Activated CD8-positive, alpha-beta T cell treated with anti-CD3 and anti-CD28 coated beads, Interleukin-2, amount 10 ng/mL, durations not matched to agents 7 days and 5 days (primary cell): ENCODE measurements at places on chromosomes 11 and 22. TPM values are rescaled to one million over a fixed set of nuclear protein-coding genes. Genes with fewer than 3 reads are reported as not detected.

GRCh38 chr11:12399355-12399754, 22.0 kb downstream of the PARVA start:
- DNase-seq = no peak

GRCh38 chr11:64514590-64514989, 76.4 kb upstream of the SLC22A12 start:
- no peak for DNase-seq

- DNase-seq = no peak
Observed at GRCh38 chr11:132131961-132132360, 761.5 kb downstream of the NTM start.

DNA sequence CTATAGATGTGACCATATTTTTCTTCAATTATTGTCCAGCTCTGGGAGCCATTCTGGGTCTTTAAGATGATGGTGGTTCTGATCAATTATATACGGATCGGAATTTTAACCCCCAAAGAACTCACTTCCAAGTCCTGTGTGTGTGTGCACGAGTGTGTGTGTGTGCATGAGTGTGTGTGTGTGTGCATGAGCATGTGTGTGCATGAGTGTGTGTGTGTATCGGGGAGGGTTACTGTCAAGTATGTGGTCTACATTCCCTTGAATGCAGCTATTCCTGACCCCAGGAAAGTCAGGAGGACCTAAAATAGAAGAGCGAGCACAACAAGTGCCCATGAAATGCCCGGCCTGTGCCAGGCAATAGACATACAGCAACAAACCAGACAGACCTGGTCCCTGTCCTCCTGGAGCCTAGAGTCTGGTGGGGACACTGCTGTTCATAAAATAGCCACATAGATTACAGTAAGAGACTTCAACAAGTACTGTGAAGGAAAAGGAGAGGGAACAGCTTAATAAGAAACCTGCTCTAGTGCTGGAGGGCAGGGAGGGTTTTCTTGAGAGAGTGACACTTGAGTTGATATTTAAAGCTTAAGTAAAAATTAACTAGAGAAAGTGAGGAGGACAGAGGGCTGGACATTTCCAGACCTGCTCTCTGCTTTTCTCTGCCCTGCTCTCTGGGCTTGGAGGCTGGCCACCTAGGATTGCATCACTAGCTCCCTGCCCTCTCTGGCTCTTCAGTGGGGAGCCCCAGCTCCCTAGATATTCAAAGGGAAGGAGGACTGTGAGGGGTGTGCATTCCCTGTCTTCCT, 66.1 kb upstream of the SPON1 start:
- no peak for DNase-seq

DNA sequence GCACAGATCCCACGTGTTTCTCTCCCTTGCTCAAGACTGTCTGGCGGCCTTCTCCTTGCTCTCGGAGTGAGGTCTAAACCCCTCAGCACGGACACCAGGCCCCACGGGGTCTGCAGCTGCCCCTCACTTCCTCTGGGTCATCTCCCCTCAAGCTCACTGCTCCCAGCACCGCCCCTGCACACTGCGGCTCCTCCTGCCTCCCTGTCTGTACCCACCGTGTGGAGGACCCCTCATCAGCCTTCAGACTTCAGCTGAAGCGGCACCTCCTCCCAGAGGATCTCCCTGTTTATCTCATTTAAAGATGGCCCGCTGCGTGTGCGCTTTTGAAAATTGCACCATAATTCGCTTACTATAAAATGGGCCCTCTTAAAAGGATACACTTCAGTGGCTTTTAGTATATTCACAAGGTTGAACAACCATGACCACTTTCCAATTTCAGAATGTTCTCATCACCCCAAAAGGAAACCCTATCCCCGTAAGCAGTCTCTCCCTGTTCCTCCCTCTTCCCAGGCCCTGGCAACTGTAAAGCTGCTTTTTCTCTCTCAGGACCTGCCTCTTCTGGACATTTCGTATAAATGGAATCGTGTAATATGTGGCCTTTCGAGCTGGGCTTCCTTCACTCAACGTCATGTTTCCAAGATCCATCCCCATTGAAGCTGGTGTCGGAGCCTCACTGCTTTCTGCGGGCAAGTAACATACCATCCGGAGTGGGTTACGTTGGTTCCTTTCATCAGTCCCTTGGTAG, 14.4 kb upstream of the TPCN2 start:
- no peak for DNase-seq

DNA sequence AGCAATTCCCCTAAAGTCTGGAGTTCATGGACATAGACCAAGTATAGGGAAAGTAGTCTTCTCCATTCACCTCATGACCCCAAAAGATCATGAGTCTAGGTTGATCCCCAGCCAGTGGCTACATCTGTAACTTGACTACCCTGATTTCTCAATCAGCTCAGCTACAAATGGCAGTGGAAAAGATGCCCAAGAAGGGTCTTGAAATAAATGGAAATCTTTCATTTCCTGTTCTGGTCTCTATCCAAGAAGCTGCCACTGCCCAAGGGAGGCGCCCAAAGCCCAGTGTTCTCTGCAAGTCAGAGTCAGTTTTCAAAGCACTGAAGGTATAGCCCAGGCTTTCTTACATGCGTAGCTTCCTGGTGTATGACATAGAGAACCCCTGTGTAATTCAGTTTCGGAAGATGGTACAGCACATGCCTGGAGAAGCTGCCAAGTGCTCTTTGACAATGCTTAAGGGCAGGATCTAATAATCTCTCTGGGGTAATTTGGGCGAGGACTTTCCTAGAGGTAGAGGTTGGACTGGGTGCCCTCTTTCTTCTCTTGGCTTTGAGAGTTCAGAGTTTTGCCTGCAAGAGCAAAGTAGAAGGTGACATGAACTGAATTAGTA, 101.1 kb downstream of the ADAMTS15 start:
- no peak for DNase-seq

DNA sequence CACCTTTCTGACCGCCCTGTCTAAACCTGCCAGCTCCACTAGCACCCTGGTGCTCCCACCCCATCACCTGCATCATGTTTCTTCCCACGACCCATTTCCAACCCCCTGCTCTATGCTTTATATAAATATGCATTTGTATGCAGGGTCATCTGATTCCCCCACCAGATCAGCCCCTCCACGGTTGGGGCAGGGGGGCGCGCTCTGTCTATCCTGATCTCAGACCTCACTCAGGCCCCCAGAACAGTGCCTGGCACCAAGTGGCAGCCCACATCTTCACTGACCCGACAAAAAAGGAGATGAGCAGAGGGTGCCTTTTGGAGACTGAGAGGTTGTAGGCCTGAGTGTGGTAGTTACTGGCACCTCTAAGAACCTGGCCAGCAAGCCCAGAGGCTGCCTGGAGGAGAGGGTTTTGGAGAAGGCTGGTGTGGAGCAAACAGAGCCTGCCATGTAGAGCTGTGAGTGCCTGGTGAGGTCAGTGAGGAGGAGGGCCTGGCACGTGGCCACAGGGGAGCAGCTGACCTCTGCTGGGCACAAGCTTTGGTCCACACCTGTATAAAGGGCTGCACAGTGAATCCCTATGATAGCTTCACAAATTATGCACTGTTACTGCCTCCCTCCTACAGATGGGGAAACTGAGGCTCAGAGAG, 86.3 kb upstream of the RTL6 start:
- no peak for DNase-seq

DNA sequence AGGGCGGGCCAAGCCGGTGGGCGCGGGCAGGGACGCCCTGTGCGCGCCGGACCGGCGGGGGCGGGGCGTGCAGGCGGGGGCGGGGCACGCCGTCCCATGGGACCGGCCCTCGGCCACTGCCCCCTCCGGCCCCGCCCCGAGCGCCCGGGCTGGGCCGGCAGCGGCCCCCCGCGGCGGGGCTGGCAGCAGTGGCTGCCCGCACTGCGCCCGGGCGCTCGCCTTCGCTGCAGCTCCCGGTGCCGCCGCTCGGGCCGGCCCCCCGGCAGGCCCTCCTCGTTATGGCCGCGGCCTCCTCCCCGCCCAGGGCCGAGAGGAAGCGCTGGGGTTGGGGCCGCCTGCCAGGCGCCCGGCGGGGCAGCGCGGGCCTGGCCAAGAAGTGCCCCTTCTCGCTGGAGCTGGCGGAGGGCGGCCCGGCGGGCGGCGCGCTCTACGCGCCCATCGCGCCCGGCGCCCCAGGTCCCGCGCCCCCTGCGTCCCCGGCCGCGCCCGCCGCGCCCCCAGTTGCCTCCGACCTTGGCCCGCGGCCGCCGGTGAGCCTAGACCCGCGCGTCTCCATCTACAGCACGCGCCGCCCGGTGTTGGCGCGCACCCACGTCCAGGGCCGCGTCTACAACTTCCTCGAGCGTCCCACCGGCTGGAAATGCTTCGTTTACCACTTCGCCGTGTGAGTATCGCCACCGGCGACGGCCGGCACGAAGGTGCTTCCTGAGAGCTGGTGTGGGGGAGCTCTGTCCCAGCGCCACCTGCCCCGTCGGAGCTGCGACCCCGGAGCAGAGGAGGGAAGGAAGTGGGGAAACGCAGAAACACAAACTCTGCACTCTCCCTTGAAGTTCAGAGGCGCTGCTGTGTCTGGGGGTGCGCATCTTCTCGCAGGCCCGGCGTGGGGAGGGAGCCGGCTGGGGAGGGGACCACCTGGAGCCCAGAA, at the start of gene KCNQ1:
Gene KCNQ1 (plus strand): TSS at position 188 of the 925 bp plus-strand sequence. CDS start 91 bp downstream, at position 279.
- DNase-seq = peak; percentile 43

DNA sequence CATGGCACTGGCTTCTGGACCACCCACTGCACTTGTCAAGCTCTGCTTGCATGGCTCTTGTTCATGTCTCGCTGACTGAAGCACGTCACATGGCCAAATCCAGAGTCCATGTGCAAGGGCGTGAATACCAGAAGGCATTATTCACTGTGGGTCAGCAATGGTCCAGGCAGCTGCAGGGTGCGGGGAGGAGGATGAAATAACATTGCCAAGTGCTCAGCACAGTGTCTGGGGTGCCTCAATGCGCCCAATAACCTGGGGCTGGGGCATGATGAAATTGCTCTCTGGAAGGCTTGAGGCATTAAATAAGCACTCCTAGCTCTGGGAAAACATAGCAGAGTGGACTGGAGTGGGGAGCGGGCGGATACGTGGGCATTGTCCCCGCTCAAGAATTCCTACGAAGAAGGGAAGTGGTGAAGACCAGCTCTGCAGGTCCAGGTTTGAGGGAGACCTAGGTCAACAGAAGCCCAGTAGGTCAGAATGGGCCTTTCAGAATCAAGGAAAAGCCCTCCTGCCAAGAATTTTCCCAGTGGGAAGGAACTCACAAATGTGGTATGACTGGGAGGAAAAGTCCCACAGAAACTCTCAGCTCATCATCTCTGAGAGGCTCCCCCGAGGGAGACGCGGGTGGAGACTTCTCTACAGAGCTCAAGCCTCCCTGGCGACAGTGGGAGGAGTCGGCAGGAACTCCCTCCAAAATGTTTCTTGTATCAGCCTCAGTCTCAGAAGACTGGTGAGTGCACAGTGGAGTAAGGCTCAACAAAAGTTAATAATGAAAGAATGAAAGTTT, 15.3 kb upstream of the ACCSL start:
- DNase-seq = no peak

DNA sequence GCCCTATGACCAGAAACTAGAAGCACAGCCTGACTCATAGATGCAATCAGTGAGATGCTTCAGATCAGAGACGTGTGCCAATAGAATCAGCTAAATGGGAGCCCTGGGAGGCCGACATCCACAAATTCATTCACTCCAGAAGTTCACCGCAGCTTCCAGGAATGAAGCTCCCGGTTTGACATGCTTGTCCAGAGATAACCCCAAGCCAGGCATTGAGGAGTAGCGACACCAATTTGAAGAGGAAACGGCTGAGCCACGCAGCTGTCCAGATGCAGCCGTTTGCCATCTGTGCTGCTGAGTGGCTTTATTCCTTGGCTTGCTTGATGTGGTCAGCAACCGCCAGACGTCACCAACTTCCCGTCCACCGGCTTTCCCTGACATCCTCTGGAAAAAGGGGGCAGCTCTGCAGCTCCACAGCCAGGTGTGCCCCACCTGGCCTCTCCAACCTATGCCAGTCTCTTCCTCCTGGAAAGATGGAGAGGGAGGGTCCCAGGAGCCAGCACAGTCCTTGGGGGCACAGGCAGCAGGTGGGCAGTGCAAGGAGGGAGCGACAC, 123.9 kb upstream of the OPCML start:
- no peak for DNase-seq

- no peak for DNase-seq
Observed at GRCh38 chr11:44590769-44591168, 25.3 kb downstream of the CD82 start.

DNA sequence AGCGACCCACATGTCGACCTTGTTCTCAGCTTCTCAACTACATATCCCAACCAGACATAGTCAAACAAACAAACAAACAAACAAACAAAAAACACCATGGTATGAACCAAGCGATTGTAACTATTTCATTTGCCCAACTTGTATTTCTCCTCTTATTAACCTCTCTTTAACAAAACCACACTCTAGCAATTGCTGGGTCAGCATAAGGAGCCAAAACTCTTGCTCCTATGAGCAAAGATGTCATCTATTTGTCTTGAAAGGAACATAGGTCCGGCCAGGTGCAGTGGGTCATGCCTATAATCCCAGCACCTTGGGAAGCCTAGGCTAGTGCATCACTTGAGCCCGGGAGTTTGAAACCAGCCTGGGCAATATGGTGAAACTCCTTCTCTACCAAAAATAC, 145.6 kb downstream of the WT1 start:
- DNase-seq = no peak

DNA sequence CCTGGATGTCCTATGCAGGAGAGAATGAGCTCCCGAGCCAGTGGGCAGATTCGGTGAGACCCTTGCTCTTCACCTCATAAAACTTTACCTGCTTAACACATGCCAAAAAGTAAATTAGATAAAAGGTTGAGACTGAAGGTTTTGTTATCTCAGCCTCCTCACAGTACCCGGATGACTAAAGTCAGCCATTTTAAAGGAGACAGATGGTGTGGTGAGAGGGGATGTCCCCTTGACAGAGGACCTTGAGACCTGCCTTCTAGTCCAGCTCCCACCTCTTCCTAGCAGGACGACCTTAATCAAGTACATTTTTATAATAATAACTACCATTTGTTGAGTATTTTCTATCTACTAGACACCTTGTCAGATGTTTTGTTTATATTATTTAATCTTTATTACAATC, 39.7 kb downstream of the C11orf91 start:
- no peak for DNase-seq

GRCh38 chr11:7672276-7672959, 882 bp downstream of the CYB5R2 start:
- DNase-seq = no peak

- DNase-seq = no peak
Observed at GRCh38 chr11:101128571-101129202, 926 bp downstream of the PGR start.

- no peak for DNase-seq
Observed at GRCh38 chr11:69473276-69473845, 8.1 kb upstream of the LINC01488 start.

SPTY2D1 gene
- 26.0 TPM for total RNA-seq

CNGA4 gene
- total RNA-seq = 0.29 TPM

CTSC gene
- 219 TPM for total RNA-seq

TMPRSS6 gene
- total RNA-seq = 1.1 TPM

BTG4 gene
- total RNA-seq = not detected

MMP8 gene
- total RNA-seq = not detected

C1QTNF6 gene
- total RNA-seq = 6.1 TPM

H19 gene
- total RNA-seq = not detected

FOSL1 gene
- total RNA-seq = 2.3 TPM

ADAMTS15 gene
- total RNA-seq = 0.05 TPM

APOBEC3F gene
- total RNA-seq = 43.1 TPM
